ENCODE measurements at places on chromosomes 16 and 17.

DNA sequence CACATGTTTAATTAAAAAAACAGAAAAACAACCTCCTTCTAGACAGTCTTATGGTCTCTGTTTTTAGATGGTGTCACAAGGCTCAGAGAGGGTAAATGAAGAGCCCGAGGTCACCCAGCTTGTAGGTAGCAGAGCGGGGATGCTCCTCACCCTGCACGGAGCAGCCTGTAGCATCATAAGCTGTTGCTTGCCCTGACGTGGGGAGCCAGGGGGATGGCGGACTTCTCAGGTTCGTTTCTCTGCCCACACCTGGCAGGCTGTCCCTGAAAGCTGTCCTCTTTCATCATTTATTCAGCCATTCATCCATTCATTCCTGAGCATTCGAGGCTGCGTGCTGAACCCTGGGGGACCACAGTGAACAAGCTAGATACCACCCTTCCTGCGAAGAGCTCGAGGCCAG is 75.7 kb upstream of the KSR1 start:
- no peak for DNase-seq

DNA sequence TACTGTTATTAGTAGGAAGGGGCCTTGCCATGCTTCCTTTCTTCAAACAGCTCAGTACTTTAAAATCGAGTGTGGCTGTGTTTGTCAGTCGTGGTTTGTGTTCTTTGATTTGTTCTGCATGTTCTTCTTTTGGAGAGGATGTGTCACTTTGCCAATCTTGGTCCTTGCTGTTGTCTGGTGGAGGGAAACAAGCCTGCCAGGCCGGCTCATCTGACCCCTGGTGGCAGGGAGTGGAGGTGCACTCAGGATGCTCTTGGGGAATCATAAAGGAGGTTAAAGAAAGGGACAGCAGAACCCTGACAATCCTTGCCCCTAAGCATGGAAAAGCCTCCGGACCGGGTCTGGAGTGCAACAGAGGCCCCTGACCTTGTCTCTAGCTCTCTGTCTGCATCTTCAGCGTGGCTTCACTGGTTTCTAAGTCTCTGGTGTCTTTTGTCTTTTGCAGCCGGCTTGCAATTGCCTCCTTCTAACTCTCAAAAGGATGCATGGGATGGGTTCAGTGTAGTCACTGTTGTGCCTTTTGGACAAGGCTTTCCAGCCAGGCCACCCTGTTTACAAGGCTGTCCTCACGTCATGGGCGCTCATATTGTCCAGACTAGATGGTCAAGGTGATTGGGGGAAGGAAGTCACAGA is 135.8 kb downstream of the WWOX start:
- no peak for DNase-seq

GRCh38 chr17:17877529-17878358 is 41.0 kb upstream of the SREBF1 start:
- DNase-seq: no peak

GRCh38 chr16:3190949-3191353 is 2.9 kb downstream of the OR1F1 start:
- no peak for DNase-seq

DNA sequence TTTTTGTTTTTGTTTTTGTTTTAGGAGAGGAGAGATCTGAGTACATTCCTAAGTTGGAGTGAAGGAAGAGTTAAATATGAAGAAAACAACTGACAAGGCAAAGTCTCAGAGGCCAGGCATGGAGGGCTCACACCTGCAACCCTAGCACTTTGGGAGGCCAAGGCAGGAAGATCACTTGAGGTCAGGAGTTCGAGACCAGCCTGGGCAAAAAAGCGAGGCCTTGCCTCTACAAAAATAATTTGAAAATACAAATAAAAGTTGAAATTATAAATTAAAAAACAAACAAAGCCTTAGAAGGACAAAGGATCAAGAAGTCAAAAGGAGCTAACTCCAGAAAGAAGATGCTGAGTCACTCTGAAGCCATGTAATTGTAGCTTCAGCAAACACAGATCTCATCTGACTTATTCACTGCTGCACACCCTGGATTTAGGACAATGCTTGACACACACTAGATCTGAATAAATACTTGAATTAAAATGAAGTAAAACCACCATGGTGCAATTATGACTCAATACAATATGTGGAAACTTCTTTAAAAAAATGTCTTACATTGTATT is 9.1 kb downstream of the CEP20 start:
- DNase-seq: no peak

DNA sequence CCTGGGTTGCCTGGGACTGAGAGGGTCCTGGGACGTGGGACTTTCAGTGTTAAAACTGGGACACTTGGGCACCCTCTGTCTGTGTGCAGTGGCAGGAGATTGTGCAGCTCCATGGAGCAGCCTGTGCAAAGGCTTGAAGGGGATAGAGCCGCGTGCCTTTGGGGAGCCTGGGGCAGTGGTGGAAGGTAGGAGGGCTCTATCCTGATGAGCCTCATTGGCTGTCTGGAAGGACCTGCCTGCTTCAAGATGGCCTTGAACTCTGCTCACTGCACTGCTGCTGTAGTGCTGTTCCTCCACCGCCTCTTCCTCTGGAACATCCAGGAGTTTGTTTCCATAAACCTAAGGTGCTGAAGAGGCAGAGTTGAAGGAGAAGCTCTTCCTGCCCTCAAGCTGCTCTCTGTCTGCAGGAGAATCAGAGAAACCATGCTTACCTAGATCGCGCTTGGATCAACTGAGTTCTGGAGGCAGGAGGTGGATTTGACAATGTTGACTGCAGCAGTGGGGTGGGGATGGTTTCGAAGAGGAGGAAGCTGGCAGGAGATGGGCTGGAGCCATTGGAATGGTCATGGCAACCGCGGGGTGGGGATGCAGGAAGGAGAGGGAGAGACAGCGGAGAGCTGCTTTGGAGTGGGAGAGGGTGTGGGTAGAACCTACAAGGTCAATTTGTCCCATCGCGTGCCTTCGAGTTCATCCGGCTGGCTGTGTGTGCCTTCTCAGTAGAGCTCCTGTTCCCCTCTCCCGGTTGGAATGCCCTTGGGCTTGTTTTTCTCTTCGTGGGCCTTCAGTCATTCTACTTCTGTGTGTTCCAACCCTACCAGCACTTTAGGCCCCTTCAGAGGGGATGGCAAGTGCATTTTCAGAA is 3.7 kb downstream of the RMI2 start:
- no peak for DNase-seq

DNA sequence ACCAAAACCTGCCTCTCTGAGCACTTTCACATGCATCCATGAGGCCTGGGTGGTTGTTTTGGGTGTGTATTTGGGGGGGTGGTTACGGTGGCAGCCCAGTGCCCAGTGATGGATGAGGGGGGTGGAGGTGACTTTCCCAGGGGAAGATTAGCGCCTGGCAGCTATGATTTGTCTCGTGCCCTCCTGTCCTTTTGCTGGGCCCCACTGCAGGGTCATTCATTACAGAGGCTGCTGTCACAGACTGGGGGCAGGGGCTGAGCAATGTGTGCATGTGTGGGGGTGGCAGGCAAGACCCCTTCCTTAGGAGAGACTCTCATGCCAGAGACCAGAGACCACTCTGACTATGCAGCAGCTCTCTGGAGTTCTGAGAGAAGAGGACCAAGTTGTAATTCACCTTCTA is 93.7 kb downstream of the MRM1 start:
- DNase-seq: no peak

GRCh38 chr17:21368545-21369246 is 7.5 kb upstream of the KCNJ12 start:
- DNase-seq: no peak

- no peak for DNase-seq
These were observed 422.2 kb upstream of the CDH11 start for GRCh38 chr16:65543781-65544740.

- no peak for DNase-seq
These were observed 8.1 kb upstream of the ATXN7L3 start for GRCh38 chr17:44207743-44208142.

DNA sequence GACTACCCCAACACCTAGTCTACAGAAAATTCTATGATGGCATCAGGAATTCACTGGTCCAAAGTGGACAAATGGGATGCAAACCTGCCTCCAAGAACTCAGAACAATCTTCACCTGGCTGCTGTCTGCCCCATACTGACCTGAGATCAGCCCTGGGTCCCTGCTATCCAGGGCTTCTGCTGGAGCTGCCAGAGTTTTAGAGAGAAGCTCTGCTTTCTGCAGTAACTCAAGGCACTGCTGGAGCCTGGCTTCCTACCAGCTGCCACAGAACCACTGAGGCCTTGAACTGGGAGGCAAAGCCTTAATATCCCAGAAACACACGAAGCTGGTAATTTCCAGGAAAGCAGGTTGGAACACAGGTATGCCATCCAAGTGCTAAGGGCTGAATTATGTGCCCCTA is 7.5 kb downstream of the TMEM170A start:
- no peak for DNase-seq

- DNase-seq: no peak
These were observed 160.3 kb downstream of the RPTOR start for GRCh38 chr17:80704894-80705293.

GRCh38 chr16:67423611-67424260 is 7.2 kb upstream of the HSD11B2 start:
- DNase-seq: no peak

- DNase-seq: no peak
These were observed 10.5 kb downstream of the SRL start for GRCh38 chr16:4231367-4231766.

- DNase-seq: no peak
These were observed at the start of the genes ABI3 and GNGT2 for GRCh38 chr17:49210158-49211029. Gene ABI3 (plus strand): TSS chr17:49210707. CDS start chr17:49210725, 18 bp downstream. Gene GNGT2 (minus strand): TSS chr17:49210574. CDS start chr17:49207422, 3,152 bp downstream.

DNA sequence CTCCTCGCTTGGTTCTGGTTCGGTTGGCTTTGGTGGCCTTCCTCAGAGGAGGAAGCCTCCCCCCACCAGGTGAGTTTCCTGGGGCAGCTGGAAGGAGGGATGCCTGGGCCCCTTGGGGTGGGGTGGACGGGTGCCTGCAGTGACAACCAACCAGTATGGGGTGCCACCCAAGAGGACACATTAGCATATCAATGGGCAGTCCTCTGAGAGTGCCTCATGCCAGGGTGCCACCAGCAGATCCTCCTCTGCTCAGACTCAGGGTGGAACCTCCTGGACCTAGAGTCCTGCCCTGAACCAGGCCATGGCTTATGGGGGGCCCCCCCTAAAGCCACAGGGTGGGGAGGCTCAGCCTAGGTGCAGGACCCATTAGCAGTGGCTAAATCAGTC is 2.7 kb downstream of the PPP1R1B start:
- no peak for DNase-seq

DNA sequence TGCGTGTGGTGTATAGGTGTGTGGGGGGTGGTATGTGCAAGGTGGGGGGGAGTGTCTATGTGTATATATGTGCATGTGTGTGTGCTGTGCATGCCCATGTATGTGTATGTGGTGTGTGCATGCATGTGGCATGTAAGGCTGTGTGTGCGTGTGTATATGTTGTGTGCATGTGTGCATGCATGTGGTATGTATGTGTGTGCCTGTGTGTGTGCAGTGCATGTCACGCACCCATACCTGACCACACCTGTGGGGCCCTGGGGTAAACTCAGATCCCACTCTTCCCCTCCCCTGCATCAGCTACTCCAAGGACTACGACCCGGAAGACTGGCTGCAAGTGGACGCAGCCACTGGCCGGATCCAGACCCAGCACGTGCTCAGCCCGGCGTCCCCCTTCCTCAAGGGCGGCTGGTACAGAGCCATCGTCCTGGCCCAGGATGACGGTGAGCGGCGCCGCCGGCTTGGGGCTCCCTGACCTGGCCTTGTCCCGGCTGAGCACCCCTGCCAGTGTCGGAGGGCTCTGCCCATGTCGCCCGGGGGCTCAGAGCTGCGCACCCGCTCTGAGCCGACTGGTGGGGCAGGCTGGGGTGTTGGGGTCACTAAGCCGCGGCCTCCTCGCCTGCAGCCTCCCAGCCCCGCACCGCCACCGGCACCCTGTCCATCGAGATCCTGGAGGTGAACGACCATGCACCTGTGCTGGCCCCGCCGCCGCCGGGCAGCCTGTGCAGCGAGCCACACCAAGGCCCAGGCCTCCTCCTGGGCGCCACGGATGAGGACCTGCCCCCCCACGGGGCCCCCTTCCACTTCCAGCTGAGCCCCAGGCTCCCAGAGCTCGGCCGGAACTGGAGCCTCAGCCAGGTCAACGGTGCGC is 9.1 kb downstream of the SLC22A31 start:
- DNase-seq: no peak

- DNase-seq: no peak
These were observed 4.5 kb downstream of the MAF start for GRCh38 chr16:79595931-79596450.

DNA sequence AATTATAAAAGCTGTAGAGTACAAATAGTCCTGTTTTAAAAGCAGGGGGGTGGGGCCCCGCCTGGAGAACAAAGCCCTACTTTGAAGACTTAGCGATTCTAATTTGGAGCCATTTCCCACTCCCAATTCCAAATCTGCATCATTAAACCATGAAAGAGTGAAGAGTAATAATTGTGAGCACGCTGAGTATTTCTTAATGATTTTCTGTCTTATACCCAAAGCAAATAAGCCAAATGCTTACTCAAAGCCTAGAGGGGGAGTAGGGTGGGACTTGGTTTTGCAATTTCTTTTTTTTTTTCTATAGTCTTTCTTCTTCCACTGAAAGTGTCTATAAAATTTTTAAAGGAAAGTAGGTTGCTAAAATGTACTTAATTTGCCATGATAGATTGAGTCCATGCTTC is 470.1 kb downstream of the TOX3 start:
- DNase-seq: no peak

DNA sequence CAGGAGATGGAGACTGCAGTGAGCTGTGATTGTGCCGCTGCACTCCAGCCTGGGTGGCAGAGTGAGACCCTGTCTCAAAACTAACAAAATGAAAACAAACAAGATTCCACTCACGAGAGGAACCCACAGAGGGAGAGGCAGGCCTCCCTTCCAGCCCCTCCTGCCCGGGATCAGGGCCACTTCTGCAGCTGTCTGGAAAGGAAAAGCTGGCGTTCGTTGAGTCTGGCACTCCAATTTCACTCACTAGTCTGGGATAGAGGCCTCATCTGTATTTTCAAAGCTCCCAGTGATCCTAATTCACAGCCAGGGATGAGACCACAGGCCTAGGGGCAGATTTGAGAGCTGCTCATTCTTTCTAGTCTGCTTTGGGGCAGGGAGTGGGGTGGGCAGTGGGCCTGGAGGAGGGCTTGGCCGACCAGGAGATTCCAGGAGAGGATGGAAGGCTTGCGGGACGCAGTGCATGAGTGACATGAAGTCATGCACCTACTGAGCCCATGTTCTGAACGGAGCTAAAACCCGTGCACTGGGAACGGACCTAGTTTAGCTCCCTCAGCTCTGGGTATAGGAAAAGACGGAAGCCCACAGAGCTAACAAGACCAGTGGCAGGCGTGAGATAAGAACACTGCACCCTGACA is 54.0 kb downstream of the COTL1 start:
- DNase-seq: no peak

GRCh38 chr17:6145946-6146345 is 75.8 kb downstream of the WSCD1 start:
- DNase-seq: no peak
